ENCODE measurements at places on chromosomes 2 and 18.
A peak's percentile ranks its signal among the peaks of the same experiment; 100 is the strongest.

DNA sequence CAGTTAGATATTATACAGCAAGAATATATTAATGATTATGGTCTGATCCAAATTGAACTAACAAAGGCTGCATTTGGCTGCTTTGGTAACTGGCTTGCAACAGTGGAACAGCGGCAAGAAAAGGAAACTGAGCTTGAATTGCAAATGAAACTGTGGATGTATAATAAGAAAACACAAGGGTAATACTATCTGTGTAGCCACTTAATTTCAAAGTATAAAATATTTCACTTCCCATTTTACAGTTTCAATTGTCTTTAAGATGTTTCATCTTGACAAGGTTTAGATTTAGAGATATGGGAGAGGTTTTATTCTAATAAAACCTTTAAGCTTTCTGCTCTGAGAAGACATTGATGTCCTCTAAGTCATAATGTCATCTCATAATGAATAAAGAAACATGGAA lies 23.8 kb downstream of the WDR75 start:
- DNase-seq: no peak

DNA sequence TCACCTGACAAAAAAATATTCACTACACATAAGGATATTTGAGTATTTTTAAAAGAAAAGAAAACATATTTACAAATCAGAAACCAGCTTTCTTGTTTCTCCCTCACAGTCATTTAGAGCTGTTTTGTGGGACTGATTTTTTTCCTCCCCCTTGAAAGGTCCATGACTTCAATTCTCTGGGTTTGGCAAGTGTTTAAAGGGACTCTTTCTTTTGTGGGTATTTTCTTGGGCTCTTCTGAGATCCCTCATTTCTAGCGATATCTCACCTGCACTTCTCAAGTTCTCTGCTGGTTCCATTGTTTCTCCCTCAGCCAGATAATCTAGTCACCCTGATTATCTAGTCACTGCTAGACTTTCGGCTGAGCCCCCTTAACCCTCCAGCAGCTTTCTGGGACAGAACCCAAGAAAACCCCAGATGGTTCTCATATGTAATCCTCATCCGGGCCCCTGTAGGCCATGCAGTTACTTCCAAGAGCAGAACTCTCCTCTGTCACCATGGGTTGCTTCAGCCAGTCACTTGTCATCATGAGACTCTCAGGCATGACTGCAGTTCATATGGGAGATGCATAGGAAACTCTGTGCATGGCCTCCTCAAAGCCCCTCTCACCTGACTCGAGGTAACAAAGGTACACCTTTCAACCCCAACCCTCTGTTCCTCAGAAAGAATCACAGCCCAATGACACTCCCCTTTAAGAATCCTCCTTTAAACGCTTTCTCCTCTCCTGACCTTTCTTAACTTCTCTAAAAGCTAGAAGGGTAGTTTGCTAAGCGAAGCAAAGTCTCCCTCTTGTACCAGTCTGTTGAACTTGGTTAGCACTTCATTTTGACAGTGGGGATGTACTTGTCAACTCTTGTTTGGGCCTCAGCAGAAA lies 36.7 kb upstream of the ITGA4 start:
- no peak for DNase-seq

- DNase-seq: no peak
Observed at GRCh38 chr18:1150344-1150743, 245.7 kb downstream of the ADCYAP1 start.

DNA sequence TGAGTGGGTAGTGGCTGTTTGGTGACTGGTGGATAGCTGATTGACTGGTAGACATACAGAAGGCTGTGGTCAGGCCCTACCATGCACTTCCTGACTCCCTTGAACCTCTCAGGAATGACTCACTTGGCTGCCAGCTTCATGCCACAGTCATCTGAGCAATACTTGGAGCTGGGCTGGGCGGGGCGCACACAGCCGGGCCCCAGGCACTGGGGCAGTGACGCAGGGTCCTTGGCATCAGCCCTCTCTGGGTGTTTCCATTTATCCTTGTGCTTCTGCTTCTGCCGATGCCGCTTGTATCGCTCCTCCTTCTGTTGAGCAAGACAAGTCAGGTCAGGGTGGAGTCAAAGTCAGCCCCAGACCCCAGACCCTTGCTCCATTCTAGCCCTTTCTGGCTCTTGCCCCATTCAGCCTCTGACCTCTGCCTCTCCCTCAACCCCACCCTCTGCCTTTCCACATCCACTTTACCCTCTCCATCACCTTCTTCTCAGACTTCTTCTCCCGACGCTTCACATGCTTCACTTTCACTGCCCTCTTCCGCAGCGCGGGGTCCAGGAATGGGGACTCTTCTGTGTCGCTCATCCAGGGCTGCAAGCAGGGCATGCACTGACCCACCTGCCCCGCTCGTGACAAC lies 3.0 kb upstream of the MBD1 start:
- DNase-seq: no peak

DNA sequence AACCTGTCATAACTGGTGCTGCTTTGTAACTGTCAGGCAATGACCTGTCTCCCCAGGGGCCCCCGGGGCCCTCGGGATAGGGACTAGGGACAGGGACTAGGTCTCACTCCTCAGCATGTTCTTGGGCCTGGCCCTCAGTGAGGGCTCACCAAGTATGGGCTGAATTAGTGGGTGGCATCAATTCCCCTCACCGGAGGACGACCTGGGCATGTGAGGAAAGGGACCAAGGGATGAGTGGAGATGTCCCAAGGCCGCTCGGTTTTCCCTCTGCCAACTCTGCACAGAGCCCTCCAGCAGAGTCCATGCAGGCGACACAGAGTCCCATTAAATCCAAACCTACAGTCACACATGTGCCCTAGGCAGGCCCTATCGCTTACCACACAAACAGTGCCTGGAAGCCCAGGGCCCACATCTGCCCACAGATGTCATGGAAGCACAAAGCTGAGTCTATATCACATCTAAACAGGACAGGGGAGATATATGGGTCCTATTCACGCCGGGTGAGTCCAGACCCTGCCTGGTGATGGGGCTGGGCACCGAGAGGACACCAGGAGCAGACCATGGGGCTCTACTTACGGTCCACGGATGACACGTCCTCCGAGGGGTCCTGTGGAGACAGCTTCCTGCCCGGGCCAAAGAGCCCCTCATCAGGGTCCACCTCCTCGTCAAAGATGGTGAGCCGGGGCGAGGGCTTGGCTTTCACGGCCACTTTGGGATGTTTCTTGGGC lies 26.6 kb downstream of the HS1BP3 start:
- DNase-seq: no peak

- DNase-seq: no peak
Observed at GRCh38 chr2:206996556-206997065, 57.3 kb downstream of the CPO start.

- DNase-seq: no peak
Observed at GRCh38 chr2:164917296-164917903, 37.9 kb downstream of the SLC38A11 start.

- DNase-seq: no peak
Observed at GRCh38 chr2:174568425-174568824, 29.2 kb downstream of the WIPF1 start.

- DNase-seq: peak; percentile 31
Observed at GRCh38 chr2:236177967-236178889, 10.0 kb upstream of the GBX2 start.

DNA sequence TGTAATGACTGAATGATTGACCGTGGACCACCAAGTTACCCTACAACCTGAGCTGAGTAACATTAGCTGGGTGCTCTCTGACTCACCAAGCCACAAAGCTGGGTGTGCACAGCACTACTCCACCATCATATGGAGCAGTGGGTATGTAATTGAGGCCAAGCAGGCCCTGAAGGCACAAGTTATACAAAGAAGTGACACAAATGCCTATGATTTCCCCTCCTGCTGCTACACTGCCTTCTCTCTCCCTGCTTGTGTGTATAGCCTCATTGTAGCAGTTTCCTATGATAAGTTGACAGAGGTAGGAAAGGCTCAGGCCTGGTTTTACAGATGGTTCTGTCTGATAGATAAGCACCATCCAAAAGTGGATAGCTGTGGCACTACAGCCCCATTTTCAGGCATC lies 1327.2 kb upstream of the DDX18 start:
- no peak for DNase-seq

GRCh38 chr2:46328291-46328690 lies 31.1 kb downstream of the EPAS1 start:
- no peak for DNase-seq

DNA sequence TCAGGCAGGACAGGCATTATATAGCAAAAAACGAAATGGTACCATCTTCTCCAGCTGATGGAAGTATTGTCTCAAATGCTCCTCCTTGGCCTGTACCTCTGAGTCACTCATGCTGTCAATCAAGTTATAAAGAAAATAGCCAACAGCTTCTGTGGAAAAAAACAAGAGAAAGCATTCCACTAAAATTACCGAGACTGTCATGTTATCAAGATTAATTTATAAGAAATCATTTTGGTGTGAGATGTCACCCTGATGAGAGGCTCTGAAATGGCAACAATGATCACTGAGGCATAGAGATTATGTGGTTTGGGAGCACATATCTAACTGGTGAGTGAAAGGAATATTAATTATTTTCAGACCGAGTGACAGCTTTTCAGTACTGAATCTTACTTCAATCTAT lies 47.4 kb downstream of the LRPPRC start:
- no peak for DNase-seq

GRCh38 chr2:167423731-167424130 lies 535.5 kb downstream of the XIRP2 start:
- no peak for DNase-seq

DNA sequence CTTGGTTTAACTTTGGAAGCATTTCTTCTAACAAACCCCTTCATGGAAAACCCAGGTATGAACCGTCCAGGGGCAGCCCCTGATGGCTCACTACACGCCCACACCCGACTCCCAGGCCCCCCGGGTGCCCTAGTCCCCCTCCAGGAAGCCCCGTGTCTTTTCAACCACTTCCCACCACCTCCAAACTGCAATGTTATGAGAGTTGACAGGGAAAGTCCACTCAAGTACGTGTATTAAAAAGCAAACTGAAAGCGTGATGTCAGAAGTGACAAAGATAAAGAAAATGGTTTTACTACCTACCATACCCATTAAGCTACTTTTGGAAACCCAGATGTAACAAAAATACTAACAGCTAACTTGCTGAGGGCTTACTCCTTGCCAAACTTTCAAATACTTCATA lies 51.5 kb downstream of the L3MBTL4 start:
- DNase-seq: no peak

- no peak for DNase-seq
Observed at GRCh38 chr2:127377262-127377661, 10.5 kb downstream of the MAP3K2 start.

DNA sequence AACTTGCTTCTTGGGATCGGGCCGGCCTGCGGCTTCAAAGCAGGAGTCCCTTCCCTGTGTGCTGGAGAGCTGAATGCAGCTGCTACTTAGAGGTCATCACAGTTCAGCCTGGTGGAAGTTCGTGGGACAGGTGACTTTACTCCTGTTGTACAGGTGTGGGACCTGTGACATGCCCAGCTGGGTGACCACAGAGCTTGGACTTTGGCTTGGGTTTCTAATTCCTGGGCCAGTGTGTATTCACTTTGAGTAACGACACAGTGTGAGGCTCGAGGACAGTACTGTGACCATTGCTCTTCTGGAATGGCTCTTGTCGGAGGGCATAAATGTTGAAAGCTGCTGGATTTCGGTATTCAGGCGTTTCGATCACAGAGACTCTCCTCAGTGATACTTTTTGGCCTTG lies 114.5 kb downstream of the STPG4 start:
- DNase-seq: no peak

GRCh38 chr2:174003720-174004695 lies 38.8 kb upstream of the SP3 start:
- no peak for DNase-seq

DNA sequence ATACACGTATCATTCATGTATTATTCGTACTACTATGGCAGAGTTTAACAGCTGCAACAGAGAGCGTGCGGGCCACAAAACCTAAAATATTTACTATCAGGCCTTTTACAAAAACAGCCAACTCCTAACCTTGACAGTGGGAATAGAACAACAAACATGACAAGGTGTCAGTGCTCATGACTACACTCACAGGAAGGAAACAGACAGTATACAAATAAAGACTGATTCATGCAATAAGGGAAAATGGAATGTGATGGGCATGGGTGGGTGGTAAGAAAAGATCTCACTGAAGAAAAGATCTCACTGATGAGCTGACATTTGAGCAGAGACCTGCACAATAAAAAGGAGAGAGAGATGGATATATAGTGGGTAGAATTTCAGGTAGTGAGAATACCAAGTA lies 347.8 kb downstream of the ALK start:
- DNase-seq: no peak

DNA sequence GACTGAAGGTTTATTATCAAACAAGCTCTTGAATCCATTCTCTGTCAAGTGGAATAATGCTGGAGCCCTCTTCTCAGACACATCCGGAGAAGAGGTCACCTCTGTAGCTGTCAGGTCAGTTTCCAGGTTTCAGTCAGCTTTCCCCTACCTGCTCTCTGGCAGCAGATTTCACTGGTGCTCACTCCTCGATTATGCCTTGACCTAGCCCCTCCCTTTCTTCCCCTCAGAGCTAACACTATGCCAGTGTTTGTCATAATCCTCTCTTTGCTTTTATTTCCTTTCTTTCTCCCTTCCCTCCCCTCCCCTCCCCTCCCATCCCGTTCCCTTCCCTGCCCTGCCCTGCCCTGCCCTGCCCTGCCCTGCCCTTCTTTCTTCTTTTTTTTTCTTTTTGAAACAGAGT lies 22.5 kb upstream of the PLEKHM3 start:
- DNase-seq: no peak

- DNase-seq: no peak
Observed at GRCh38 chr18:67705748-67706147, 189.2 kb upstream of the DSEL start.

- DNase-seq: no peak
Observed at GRCh38 chr2:119249855-119250717, 26.5 kb downstream of the STEAP3 start.

DNA sequence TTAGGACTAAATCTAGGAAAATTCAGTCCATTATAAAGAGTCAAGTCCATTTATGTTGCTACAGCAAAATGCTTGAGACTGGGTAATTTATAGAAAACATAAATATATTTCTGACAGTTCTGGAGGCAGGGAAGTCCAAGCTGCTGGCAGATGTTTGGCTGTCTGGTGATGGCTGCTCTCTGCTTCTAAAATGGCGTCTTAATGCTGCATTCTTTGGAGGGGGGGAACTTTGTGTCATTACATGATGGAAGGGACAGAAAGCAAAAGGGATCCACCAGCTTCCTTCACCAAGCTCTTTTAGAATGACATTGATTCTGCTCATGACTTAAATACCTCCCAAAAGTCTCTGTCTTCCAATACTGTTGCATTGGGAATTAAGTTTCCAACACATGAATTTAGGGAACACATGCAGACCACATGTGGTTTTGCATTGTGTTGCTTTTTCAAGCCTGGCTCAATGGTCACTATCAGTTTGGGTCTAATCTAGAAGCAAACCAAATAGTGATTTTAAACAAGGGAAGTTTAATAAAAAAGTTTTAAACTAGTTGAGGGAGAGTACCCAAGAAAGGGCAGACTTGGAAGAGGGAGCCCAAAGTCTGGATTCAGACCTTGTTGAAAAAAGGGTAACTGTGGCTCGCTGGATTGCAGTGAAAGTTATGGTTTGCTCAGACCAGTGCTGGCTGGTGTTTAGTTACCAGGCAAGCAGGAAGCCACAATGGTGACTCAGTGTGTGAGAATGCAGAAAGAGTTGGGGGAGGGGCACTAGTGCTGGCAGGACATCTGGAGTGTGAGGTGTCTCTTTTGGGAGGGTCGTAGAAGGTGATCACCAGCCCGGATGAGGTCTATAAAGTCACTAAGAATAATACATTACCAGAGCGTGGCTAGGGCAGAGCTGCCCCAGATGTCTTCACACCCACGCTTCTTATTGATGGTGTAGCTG lies 30.8 kb downstream of the C18orf54 start:
- no peak for DNase-seq

- DNase-seq: no peak
Observed at GRCh38 chr2:6824962-6825361, 40.7 kb downstream of the CMPK2 start.

- no peak for DNase-seq
Observed at GRCh38 chr2:27347641-27348040, 8.9 kb downstream of the GTF3C2 start.

All from stimulated activated CD4-positive, alpha-beta T cell treated with anti-CD3 and anti-CD28 coated beads, Interleukin-12 subunit alpha, Interleukin-12 subunit beta, amount 100 ng/mL, for 4 hours (primary cell).